ENCODE measurements at places on chromosomes 2 and 18.

DNA sequence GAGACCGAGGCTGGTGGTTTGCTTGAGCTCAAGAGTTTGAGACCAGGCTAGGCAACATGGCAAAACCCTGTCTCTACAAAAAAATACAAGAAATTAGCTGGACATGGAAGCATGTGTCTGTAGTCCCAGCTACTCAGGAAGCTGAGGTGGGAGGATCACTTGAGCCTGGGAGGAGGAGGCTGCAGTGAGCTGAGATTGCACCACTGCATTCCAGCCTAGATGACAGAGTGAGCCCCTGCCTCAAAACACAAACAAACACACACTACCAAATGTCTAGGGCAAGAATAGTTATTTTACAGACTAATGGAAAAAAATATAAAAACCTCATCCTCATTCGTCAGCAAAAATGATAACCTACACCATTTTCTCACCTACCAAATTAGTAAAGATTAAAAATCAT lies 15.3 kb downstream of the BUB1 start:
- no peak for DNase-seq

- no peak for DNase-seq
These were observed 15.7 kb downstream of the CREG2 start for GRCh38 chr2:101371636-101372035.

GRCh38 chr2:17901246-17901645 lies 22.8 kb downstream of the KCNS3 start:
- no peak for DNase-seq

DNA sequence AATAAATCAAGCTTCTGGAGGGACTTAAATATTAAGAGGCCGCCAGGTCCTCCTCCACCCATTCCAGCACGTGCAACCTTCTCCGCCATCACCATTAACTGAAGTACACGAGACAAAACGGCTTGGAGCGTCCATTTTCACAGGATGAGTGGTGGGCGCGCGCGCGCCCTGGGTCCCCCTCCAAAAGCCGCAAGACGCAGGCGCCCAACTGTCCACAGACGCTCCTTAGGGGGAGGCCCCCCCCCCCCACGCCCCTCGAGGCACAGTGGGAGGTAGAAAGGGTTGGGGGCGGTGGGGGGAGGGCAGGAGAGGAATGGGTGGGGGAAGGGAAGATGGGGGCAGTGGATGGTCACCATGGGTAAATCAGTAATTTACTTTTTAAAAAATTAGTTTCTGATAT lies 10.5 kb upstream of the STAMBP start:
- no peak for DNase-seq
